ENCODE measurements at places on chromosomes 12 and 14. TPM values are rescaled to one million over a fixed set of nuclear protein-coding genes. Genes with fewer than 3 reads are reported as not detected.

The CLEC14A gene
- 8.2 TPM for total RNA-seq

The RNASE12 gene
- total RNA-seq, result not detected

The PIWIL1 gene
- total RNA-seq, result not detected

The SYNE3 gene
- 5.9 TPM for total RNA-seq

The RBM25 gene
- 41.6 TPM for total RNA-seq

The BIN2 gene
- not detected for total RNA-seq

The KRT83 gene
- total RNA-seq, result not detected
